Right lung (tissue), 10 donors: ENCODE measurements at places on chromosomes 3 and 15. TPM values are rescaled to one million over a fixed set of nuclear protein-coding genes. Genes with fewer than 3 reads are reported as not detected.

- no peak for DNase-seq
These were observed 166.5 kb downstream of the ISL2 start for GRCh38 chr15:76503121-76503520.

The SERP1 gene
- polyA plus RNA-seq: 155 TPM

GRCh38 chr3:153315781-153316180 lies 153.8 kb downstream of the RAP2B start:
- DNase-seq: no peak

DNA sequence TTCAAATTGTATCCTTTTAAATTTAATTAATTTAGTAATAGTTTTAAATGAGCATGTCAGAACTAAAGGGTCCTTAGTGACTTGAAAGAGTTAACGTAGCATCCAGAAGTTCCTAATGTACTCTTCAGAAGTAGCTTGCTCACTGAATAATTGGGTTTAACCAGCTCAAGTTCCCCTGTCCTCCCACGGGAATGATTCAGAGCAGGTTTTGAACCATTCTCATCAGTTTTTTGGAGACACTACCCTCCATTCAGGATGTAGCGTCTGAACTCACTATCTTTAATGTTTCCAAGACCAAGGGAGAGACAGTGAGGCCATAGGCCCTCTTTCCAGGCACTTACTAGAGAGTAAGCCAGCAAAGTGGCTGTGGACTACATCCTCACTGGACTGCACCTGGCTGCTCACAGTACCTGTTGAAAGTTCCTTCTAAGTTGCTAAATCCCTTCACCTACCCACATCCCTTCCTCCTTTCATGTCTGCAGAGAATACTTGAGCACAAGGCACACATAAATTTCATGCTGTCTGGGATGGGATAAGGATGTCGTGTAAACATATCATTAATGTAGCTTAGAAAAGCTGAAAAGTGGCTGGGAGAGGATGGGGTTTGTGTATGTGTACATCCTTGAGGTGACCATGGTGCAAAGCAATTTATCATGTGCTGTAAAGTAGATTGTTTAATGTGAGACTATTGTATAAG lies 146.3 kb downstream of the PLCL2 start:
- no peak for DNase-seq

DNA sequence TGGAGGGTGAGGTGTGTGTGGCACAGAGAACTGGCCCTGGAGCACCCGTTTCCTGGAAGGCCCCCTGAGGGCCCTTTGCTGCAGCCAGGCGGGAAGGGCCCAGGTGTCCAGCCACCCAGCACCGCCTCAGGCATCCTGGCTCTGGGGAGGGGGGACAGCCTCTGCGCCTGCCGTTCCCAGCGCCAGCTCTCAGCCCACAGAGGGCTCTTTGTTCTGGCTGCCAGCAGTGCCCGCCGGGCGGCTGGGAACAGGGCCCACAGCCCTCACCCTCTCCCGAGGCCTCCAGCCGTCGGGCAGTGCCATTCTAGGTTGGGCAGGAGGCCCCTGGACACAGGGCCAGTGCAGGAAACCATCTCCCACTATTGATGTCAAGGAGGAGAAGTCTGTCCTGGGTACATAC lies 8.3 kb downstream of the SLC38A3 start:
- DNase-seq: no peak
